ENCODE measurements at places on chromosomes 1 and 21. TPM values are rescaled to one million over a fixed set of nuclear protein-coding genes. Genes with fewer than 3 reads are reported as not detected.

Gene SHE
- total RNA-seq: 1.1 TPM

Gene GPA33
- 0.63 TPM for total RNA-seq

Gene AMIGO1
- total RNA-seq: 2.4 TPM

Gene GBP3
- 0.18 TPM for total RNA-seq

Gene TTC3
- total RNA-seq: 27.8 TPM

Gene PTTG1IP
- 112 TPM for total RNA-seq

Gene CASQ1
- 0.48 TPM for total RNA-seq

Gene NKAIN1
- 35.3 TPM for total RNA-seq

Gene CREB3L4
- 34.6 TPM for total RNA-seq

Gene DNALI1
- total RNA-seq: 10.5 TPM

- DNase-seq: no peak
- peaks cover 7% of the 10 kb centered on the region for H3K4me1 ChIP-seq
- peaks cover 7% of the 10 kb centered on the region for H3K36me3 ChIP-seq
- H3K27ac ChIP-seq: no peak overlapping the region
- H3K27me3 ChIP-seq: no peaks in the 10 kb centered on the region
- H3K4me3 ChIP-seq: no peak overlapping the region
Observed at GRCh38 chr21:38142224-38142623, 114.6 kb upstream of the KCNJ15 start.

GRCh38 chr1:244050835-244051444, at the start of gene ZBTB18:
ZBTB18 (plus strand) TSS chr1:244051283; CDS start chr1:244051432, 149 bp downstream.
- H3K27ac ChIP-seq: no peak within 1 kb of the TSS
- peaks cover 13% of the 10 kb centered on the region for H3K27me3 ChIP-seq
- H3K4me3 ChIP-seq: peak within 1 kb of the TSS; percentile 90
- H3K4me1 ChIP-seq: peaks cover 16% of the 10 kb centered on the region
- peaks cover 6% of the 10 kb centered on the region for H3K36me3 ChIP-seq

- H3K4me3 ChIP-seq: no peak overlapping the region
- H3K4me1 ChIP-seq: no peaks in the 10 kb centered on the region
- DNase-seq: no peak
- H3K27me3 ChIP-seq: peaks cover 7% of the 10 kb centered on the region
Observed at GRCh38 chr1:233864578-233864977, 39.9 kb upstream of the SLC35F3 start.

DNA sequence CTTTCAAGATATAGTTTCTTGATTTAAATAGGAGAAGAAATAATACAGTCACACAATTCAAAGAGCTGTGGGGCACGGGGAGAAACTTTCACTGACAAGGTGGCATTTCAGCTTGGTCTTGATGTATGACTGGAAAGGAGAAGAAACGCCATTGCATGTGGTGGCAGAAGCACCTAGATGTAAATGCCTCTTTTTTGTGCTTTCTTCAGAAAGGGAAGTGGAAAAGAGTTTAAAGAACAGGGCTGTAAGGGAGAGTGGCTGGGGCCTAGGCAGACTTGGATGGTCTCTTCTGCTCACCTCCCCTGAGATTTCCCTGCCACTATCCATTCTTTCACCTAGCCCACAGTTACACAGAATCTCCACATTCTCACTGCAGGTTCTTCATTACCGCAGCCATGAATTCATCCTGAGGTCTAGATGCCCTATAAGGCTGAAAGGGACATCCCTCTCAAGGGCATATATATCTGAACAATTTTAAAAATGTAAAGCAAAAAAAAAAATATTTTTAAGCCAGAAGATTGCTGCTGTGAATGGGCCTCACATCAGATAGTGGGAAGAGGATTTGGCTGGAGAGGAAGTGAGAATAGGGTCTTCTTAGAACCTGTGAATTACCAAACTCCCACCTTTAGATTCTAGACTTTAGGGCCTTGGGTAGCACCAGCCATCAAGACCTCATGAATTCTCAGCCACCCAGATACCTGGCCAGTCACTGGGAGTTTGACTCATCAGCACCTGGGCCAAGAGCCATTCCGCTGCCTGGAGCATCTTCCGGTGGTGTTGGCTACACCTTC, 23.4 kb downstream of the CACNA1E start:
- no peaks in the 10 kb centered on the region for H3K27me3 ChIP-seq
- no peak overlapping the region for H3K27ac ChIP-seq
- peaks cover 7% of the 10 kb centered on the region for H3K4me1 ChIP-seq

- H3K27ac ChIP-seq: no peak overlapping the region
- no peaks in the 10 kb centered on the region for H3K36me3 ChIP-seq
- H3K27me3 ChIP-seq: no peaks in the 10 kb centered on the region
- no peak for DNase-seq
Observed at GRCh38 chr1:226793620-226794276, 54.7 kb upstream of the ITPKB start.

GRCh38 chr1:217027403-217028080, 304.3 kb upstream of the ESRRG start:
- H3K36me3 ChIP-seq: no peaks in the 10 kb centered on the region
- no peaks in the 10 kb centered on the region for H3K4me1 ChIP-seq
- no peaks in the 10 kb centered on the region for H3K27me3 ChIP-seq
- no peak overlapping the region for H3K27ac ChIP-seq
- no peak for DNase-seq

- no peaks in the 10 kb centered on the region for H3K27me3 ChIP-seq
- peaks cover 26% of the 10 kb centered on the region for H3K4me1 ChIP-seq
Observed at GRCh38 chr1:21869620-21870121, 57.6 kb downstream of the LDLRAD2 start.

DNA sequence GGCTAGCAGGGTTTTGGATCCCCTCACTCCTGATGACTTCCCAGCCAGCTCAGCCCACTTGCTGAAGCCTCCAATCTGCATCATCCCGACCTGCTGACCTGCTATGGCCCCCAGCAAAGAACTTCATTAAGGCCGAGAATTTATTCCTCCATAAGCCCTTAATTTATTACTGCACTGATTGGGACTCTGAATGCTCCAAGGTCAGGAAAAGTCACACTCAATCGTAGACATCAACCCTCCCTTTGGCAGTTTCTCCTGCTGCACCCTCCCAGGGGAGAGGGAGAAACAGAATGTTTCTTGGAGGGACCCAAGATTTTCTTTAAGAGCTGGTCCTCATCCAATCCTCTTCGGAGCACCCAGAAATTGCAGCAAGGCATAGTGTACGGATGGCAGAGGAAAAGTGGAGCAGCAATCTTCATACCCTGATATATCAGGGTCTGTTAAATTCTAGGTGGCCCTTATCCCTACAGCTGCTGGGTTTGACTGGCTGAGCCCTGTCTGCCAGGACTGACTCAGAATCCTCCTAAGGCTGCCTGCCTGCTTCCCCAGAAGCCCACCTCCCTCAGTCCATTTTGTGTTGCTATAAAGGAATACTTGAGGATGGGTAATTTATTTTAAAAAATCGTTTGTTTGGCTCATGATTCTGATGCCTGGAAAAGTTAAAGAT, 62.2 kb downstream of the DMAP1 start:
- DNase-seq: no peak
- H3K4me3 ChIP-seq: no peak overlapping the region
- H3K27me3 ChIP-seq: no peaks in the 10 kb centered on the region
- H3K27ac ChIP-seq: no peak overlapping the region
- H3K36me3 ChIP-seq: no peaks in the 10 kb centered on the region

GRCh38 chr1:8448911-8449661, 131.2 kb downstream of the SLC45A1 start:
- peaks cover 8% of the 10 kb centered on the region for H3K36me3 ChIP-seq
- H3K4me3 ChIP-seq: no peak overlapping the region
- peak overlapping the region; percentile 19 for H3K27ac ChIP-seq
- no peaks in the 10 kb centered on the region for H3K27me3 ChIP-seq
- DNase-seq: no peak

DNA sequence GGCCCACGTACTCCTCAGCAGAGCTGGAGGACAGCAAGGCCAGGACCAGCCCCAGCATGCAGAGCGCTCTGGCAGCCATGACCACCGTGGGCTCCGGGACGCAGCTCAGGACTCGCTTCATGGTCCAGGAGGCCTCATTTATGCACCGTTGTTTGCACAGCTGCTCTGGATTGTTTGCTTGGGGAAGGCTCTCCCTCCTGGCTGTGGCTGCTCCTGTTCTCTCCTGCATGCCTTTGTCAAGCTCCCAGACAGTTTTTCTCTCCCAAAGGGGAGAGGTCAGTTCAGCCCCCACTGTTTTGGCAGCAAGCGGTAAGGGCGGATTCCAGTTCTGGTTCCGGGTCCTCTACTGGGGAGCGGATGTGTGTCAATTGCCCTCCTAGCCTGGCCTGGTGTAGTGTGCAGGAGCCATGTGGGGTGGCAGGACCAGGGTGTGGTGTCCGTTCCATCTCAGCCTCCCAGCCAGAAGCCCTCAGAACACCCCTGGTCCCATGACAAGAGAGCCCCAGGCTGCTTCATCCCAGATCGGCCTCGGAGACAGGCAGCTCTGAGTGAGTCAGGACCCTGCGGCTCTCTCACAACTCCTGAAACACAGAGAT, at the start of gene TFF3:
Gene TFF3 (minus strand): TSS at position 114 of the 596 bp plus-strand sequence. CDS start 35 bp downstream, at position 79.
- no peaks in the 10 kb centered on the region for H3K36me3 ChIP-seq
- no peak within 1 kb of the TSS for H3K4me3 ChIP-seq
- peaks cover 2% of the 10 kb centered on the region for H3K27me3 ChIP-seq
- H3K27ac ChIP-seq: no peak within 1 kb of the TSS
- H3K4me1 ChIP-seq: peaks cover 64% of the 10 kb centered on the region

DNA sequence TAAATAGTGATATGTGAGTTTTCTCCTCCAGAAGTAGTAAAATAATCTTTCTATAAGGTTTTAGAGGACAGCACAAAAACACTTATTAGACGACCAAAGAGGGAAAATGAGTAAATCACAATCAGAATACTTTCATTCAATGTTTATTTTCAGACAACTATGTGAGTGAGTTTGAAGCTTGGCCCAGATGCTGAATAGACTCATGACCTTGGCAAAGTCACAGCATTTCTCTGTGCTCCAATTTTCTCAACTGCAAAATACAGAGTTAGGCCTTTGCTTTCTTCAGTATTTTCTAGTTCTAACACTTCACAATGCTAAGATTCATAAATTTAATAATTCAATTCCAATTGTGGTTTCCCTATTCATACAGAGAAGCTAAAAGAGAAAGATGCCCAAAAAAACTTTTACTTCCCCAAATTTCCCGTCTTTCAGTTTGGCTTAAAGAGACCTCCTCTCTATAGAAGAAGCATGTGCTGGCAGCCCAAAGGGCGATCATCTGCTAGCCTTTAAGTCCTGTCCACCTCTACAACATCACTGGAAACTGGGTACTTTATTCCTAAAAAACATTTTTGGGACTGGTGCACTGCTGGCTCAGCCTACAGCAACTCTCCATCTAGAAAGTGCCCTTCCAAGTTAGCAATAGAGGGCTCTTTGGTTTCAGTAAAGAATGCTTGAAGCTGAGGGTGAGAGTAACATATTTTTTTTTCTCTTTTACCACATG, 116.8 kb upstream of the GORAB start:
- H3K4me1 ChIP-seq: no peaks in the 10 kb centered on the region
- H3K36me3 ChIP-seq: peaks cover 12% of the 10 kb centered on the region
- no peak for DNase-seq
- peaks cover 3% of the 10 kb centered on the region for H3K27me3 ChIP-seq

- H3K4me1 ChIP-seq: no peaks in the 10 kb centered on the region
- H3K27me3 ChIP-seq: peaks cover 59% of the 10 kb centered on the region
- no peak overlapping the region for H3K4me3 ChIP-seq
- no peak for DNase-seq
Observed at GRCh38 chr1:156821801-156822200, 5.2 kb upstream of the SH2D2A start.

- H3K27ac ChIP-seq: no peak overlapping the region
- no peaks in the 10 kb centered on the region for H3K27me3 ChIP-seq
- no peak overlapping the region for H3K4me3 ChIP-seq
- H3K36me3 ChIP-seq: peaks cover 25% of the 10 kb centered on the region
- DNase-seq: no peak
Observed at GRCh38 chr1:12356004-12356890, 126.4 kb downstream of the VPS13D start.

DNA sequence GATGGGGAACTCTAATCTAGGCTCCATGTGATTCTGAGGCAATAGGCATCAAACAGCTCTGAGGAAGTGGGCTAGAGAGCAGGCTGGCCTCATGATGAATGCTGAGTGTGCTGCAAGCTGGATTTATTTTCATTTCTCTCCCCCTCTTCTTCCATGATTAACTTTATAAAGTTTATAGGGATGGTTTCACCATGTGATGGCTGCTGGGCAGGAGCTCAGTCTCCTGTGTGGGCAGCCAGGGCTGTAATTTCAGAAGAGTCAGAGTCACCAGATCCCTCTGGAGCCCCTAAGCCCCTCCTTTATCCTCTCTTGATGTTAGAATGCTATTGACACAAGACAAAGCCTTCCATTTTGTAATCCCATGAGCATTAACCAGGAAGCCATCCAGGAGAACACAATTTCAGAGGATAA, 143.6 kb downstream of the CNIH3 start:
- no peak overlapping the region for H3K4me3 ChIP-seq
- H3K36me3 ChIP-seq: peaks cover 20% of the 10 kb centered on the region
- H3K27ac ChIP-seq: no peak overlapping the region
- H3K4me1 ChIP-seq: peaks cover 7% of the 10 kb centered on the region
- peaks cover 6% of the 10 kb centered on the region for H3K27me3 ChIP-seq

DNA sequence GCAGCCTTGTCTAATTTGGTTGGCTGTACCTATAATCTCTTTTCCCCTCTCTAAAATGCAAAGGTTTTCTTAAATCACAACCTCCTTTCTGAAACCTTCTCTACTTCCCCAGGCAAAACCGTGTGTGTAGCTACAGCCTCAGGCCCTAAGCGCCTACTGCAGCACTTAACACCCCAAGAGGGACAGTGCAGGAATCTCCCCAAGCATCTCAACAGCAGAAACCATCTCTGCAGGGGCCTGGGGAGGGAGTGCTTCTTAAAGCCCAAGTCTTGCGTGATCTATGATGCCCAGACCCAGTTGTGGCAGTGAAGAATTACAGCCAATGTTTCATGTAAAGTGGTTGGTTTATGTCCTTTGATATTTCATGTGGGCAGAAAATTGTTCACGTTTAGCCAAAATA, 159.3 kb downstream of the DSCAM start:
- DNase-seq: no peak
- H3K4me3 ChIP-seq: no peak overlapping the region
- H3K4me1 ChIP-seq: peaks cover 27% of the 10 kb centered on the region
- H3K27me3 ChIP-seq: no peaks in the 10 kb centered on the region

GRCh38 chr1:43267818-43268425, 1.9 kb upstream of the TMEM125 start:
- peaks cover 20% of the 10 kb centered on the region for H3K36me3 ChIP-seq
- H3K27me3 ChIP-seq: peaks cover 17% of the 10 kb centered on the region
- no peak overlapping the region for H3K4me3 ChIP-seq
- DNase-seq: no peak

- no peaks in the 10 kb centered on the region for H3K4me1 ChIP-seq
- H3K36me3 ChIP-seq: no peaks in the 10 kb centered on the region
- no peak overlapping the region for H3K27ac ChIP-seq
- DNase-seq: no peak
- H3K27me3 ChIP-seq: no peaks in the 10 kb centered on the region
- H3K4me3 ChIP-seq: no peak overlapping the region
Observed at GRCh38 chr1:113859478-113860175, 11.9 kb downstream of the PTPN22 start.

DNA sequence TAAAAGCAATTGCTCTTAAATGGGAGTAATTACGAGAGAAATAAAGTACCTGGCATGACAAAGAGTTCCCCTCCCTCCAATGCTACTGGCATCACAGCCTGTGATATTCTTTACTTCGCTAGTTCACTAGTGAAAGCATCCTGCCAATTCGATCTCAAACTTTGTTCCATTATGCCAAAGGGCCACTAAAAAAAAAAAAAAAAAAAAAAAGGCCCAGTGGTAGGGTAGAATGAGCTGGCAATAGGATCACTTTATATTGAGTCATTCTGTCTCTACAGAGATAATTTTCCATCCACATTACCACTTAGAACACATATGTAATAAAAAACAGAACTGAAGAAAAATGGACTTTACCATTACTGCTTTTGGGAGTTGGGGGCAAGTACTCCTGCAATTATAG, 11.2 kb downstream of the PUM1 start:
- no peak for DNase-seq
- H3K36me3 ChIP-seq: peaks cover 53% of the 10 kb centered on the region
- H3K27ac ChIP-seq: no peak overlapping the region
- no peak overlapping the region for H3K4me3 ChIP-seq
